GF-D8 (cell line): ENCODE measurements at places on chromosomes 6 and 20.

GRCh38 chr6:11964729-11965335 lies 47.3 kb upstream of the HIVEP1 start:
- no peak for DNase-seq

- DNase-seq: no peak
Observed at GRCh38 chr20:48383252-48383651, 444.5 kb downstream of the PREX1 start.

DNA sequence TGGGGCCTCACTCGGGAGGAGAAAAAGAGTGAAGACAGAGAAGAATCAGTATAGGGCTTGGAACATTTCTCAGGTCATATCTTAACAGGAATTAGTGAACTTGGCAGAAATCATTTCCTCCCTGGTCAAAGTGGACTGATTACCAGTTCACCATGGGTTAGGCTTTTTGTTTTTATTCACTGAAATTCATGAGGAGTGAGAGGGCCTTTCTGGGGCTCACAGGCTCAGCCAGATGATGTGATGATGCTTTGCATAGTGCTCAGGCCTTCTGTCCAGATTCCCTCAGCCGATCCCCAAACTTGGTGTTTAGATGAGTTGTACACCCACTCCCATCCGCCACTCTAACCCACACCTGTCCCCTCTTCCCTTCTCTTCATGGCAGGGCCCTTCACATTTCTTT lies 32.5 kb downstream of the SRSF3 start:
- no peak for DNase-seq

GRCh38 chr20:10594296-10594868 lies 79.4 kb downstream of the JAG1 start:
- no peak for DNase-seq

DNA sequence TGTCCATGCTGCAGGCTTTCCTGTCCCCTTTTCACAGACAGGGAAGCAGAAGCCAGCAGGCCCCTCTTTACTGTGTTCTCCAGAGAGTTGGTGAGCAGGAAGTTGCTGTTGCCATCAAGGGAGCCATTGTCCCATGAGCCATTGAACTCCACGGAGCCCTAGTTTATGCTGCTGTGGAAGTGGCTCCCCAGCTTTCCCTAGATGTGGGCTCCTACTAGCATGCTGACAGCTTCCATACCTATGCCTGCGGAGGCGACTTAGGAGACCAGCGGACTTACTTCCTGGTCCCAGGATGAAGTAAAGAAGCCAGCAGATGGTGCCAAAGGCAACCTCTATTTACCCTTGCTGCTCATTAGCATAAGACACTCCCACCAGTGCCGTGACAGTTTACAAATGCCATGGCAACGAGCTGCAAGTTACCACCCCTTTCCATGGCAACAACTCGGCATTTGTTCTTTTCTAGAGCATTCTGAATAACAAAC lies 30.8 kb upstream of the FKBP1A start:
- DNase-seq: no peak

DNA sequence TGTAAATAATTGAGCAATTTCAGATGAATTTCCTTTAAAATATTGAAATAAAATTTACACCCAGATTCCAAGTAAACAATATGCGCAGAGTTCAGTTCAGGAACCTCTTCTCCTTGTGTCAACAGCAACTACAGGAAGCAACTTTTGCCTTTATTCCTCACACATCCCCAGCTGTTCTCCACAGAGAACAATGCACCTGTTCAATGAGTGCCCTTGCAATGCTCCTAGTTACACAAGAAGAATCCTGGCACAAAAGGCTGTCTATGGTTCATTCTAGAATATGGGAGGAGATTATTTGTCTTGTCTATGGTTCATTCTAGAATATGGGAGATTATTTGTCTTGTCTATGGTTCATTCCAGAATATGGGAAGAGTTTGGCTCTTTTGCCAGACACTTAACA lies 454.9 kb downstream of the BTBD3 start:
- no peak for DNase-seq

DNA sequence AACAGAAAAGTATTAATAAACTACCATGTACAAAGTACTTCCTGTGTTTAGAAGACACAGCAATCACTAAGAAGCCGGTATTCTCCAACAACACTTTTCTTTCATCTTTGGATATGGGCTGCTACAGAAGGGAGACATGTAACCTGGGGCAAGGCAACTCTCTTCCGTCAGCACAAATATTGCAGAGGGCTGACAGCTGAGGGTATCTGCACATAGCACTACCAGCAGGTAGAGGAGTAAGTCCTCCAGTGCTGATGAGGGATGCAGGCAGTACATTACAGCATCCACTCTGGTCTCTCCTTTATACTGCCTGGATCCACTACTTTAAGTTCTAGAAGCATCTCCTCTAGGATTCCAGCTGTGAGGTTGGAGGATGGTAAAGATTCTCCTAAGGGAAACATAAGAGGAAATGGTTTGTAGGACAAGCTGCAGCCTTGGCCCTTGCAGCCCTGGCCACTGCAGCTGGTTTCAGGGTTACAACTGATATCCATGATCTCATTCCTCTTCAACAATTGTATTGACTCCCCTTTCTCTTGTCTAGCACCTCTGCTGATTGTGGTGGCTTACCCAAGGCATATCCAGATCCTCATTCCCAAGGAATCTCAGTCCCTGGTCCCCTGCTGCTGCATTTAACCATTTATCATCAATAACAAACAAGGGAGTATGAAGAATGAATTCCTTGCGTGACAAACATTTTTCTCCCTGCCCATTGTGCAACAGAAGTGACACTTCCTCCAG lies 110.7 kb upstream of the ADGRF1 start:
- DNase-seq: no peak

GRCh38 chr6:69936674-69937363 lies 70.5 kb downstream of the COL19A1 start:
- DNase-seq: no peak

- DNase-seq: no peak
Observed at GRCh38 chr20:63087236-63087871, 80.6 kb upstream of the BHLHE23 start.
